Right lobe of liver (tissue), 6 donors: ENCODE measurements at places on chromosomes 7 and 10. TPM values are rescaled to one million over a fixed set of nuclear protein-coding genes. Genes with fewer than 3 reads are reported as not detected.

- no peak overlapping the region for H3K27ac ChIP-seq
- DNase-seq, result no peak
- H3K36me3 ChIP-seq, result no peaks in the 10 kb centered on the region
- H3K4me1 ChIP-seq, result peaks cover 29% of the 10 kb centered on the region
- H3K4me3 ChIP-seq, result no peak overlapping the region
These were observed 17.3 kb downstream of the MLXIPL start for GRCh38 chr7:73606801-73607691.

The MGAM2 gene
- 4.4 TPM for total RNA-seq

GRCh38 chr10:71501402-71501801 lies 104.7 kb downstream of the CDH23 start:
- no peak overlapping the region for H3K4me3 ChIP-seq
- no peaks in the 10 kb centered on the region for H3K4me1 ChIP-seq
- DNase-seq, result no peak
- H3K36me3 ChIP-seq, result no peaks in the 10 kb centered on the region

DNA sequence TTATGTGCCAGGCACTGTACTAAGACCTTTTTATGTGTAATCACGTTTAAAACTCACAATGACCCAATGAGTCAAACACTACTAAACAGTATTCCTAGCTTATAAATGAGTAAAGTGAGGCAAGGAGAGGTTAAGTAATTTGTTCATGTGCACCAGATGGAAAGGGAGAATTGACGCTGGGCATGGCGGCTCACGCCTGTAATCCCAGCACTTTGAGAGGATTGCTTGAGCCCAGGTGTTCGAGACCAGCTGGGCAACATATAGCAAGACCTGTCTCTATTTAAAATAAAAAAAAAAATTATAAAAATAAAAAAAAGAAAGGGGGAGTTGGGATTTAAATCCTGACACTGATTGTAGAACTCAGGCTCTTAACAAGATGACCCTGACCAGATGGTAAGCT lies 46.7 kb upstream of the DLG5 start:
- H3K27me3 ChIP-seq, result no peaks in the 10 kb centered on the region
- peaks cover 2% of the 10 kb centered on the region for H3K4me1 ChIP-seq

- DNase-seq, result no peak
- no peaks in the 10 kb centered on the region for H3K4me1 ChIP-seq
- no peak overlapping the region for H3K4me3 ChIP-seq
- H3K36me3 ChIP-seq, result no peaks in the 10 kb centered on the region
- H3K27ac ChIP-seq, result no peak overlapping the region
- no peaks in the 10 kb centered on the region for H3K27me3 ChIP-seq
These were observed 460.2 kb downstream of the GRM8 start for GRCh38 chr7:126792521-126792920.

- H3K27me3 ChIP-seq, result no peaks in the 10 kb centered on the region
- no peak overlapping the region for H3K27ac ChIP-seq
- no peak overlapping the region for H3K4me3 ChIP-seq
- DNase-seq, result no peak
These were observed 29.5 kb downstream of the LRRC17 start for GRCh38 chr7:102942181-102942866.

DNA sequence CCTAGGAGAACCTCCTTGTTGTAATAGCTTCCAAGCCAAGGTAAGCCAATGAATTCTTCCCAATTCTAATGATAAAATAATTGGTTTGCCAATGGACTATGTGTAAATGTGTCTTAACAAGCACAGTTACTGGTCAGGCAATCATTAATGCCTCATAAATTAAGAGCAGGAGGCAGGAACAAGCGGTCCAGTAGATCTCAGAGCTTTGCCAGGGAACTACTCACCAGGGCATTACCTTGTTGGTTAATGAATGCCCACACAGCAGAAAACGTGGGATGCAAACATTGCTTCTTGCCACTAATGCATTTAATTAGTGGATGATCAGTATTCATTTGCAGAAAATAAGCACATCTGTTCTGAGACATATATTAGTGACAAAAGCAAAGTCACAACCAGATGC lies 26.7 kb upstream of the ZNF800 start:
- H3K27ac ChIP-seq, result no peak overlapping the region
- no peak for DNase-seq
- no peaks in the 10 kb centered on the region for H3K4me1 ChIP-seq
- no peaks in the 10 kb centered on the region for H3K36me3 ChIP-seq
- H3K4me3 ChIP-seq, result no peak overlapping the region

The SPAM1 gene
- not detected for total RNA-seq

The MKI67 gene
- total RNA-seq, result 0.68 TPM

GRCh38 chr10:86376852-86377796 lies 10.5 kb upstream of the GRID1 start:
- H3K27ac ChIP-seq, result no peak overlapping the region
- peak; percentile 80 for DNase-seq
- H3K4me3 ChIP-seq, result no peak overlapping the region
- H3K36me3 ChIP-seq, result no peaks in the 10 kb centered on the region

GRCh38 chr10:77795426-77796055 lies 131.0 kb downstream of the DLG5 start:
- no peak overlapping the region for H3K4me3 ChIP-seq
- H3K27me3 ChIP-seq, result no peaks in the 10 kb centered on the region
- no peak for DNase-seq
- no peak overlapping the region for H3K27ac ChIP-seq

The SLC26A5 gene
- total RNA-seq, result 0.31 TPM

DNA sequence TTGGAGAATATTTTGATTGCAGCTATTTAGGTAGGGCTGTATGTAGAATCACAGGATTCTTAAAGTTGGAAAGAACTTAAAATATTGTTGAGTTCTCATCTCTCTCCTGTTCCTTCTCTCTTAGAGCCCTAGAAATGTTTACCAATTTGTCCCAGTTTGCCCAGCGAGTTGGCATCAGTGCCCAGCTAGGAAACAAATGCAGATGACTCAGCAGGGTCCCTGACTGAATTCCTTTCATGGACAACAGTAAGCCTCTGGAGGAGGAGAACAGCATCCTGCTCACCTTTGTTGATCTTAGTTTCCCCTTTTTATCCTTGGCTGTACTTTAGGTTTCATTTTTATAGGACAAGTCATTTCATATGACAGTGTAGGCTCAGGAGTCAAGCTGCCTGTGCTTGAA lies 89.3 kb downstream of the SEC23IP start:
- H3K27me3 ChIP-seq, result no peaks in the 10 kb centered on the region
- no peaks in the 10 kb centered on the region for H3K36me3 ChIP-seq
- H3K27ac ChIP-seq, result no peak overlapping the region
- H3K4me3 ChIP-seq, result no peak overlapping the region

DNA sequence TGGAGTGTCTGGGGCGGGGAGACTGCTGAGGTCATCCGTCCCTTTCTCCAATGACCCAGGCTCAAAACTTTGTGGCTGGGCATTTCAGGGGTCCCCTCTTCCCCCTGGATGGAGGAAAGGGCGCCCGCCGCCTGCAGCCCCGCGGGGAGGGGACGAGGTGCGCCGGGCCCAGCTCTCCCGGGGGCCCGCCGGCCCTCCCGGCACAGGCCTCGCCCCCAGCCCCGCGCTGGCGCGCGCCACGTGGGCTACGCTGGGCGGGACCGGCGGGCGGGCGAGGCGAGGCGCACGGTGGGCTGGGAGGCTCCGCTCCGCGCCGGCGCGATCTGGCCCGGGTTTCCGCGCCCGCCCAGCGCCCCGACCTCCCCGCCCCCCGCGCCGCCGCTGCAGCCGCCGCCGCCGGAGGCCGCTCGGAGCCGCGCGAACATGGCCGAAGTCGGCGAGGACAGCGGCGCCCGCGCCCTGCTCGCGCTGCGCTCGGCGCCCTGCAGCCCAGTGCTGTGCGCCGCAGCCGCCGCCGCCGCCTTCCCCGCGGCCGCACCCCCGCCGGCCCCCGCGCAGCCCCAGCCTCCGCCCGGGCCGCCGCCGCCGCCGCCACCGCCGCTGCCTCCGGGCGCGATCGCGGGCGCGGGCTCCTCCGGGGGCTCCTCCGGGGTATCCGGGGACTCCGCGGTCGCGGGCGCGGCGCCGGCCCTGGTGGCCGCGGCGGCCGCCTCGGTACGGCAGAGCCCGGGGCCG lies at the start of gene FOXK1:
TSS of gene FOXK1 (plus strand) at position 410 of the 735 bp plus-strand sequence. CDS start at position 424, 14 bp downstream.
- H3K36me3 ChIP-seq, result no peaks in the 10 kb centered on the region
- no peaks in the 10 kb centered on the region for H3K4me1 ChIP-seq
- peak within 1 kb of the TSS; percentile 75 for H3K27ac ChIP-seq
- peak within 1 kb of the TSS; percentile 82 for H3K4me3 ChIP-seq
- H3K27me3 ChIP-seq, result no peaks in the 10 kb centered on the region

- no peaks in the 10 kb centered on the region for H3K4me1 ChIP-seq
- no peaks in the 10 kb centered on the region for H3K36me3 ChIP-seq
- no peak for DNase-seq
- H3K27ac ChIP-seq, result no peak overlapping the region
- H3K27me3 ChIP-seq, result no peaks in the 10 kb centered on the region
These were observed 288.4 kb downstream of the SNX13 start for GRCh38 chr7:17651863-17652385.

The ARHGEF35 gene
- total RNA-seq, result 4.8 TPM

- H3K27ac ChIP-seq, result no peak overlapping the region
- no peaks in the 10 kb centered on the region for H3K4me1 ChIP-seq
- no peak overlapping the region for H3K4me3 ChIP-seq
- no peaks in the 10 kb centered on the region for H3K36me3 ChIP-seq
- H3K27me3 ChIP-seq, result no peaks in the 10 kb centered on the region
- no peak for DNase-seq
These were observed 483.1 kb upstream of the NRP1 start for GRCh38 chr10:33817605-33818004.

The FGL2 gene
- 7.5 TPM for total RNA-seq

GRCh38 chr10:24723386-24723787 lies 300 bp downstream of the ARHGAP21 start:
- peaks cover 35% of the 10 kb centered on the region for H3K4me1 ChIP-seq
- no peaks in the 10 kb centered on the region for H3K27me3 ChIP-seq
- no peak for DNase-seq
- H3K4me3 ChIP-seq, result peak overlapping the region; percentile 80
- peak overlapping the region; percentile 96 for H3K27ac ChIP-seq

The FBXL13 gene
- not detected for total RNA-seq

GRCh38 chr7:130409712-130410072 lies 29.4 kb downstream of the CPA1 start:
- no peaks in the 10 kb centered on the region for H3K4me1 ChIP-seq
- no peaks in the 10 kb centered on the region for H3K27me3 ChIP-seq
- H3K27ac ChIP-seq, result no peak overlapping the region
- no peak for DNase-seq
- no peak overlapping the region for H3K4me3 ChIP-seq

DNA sequence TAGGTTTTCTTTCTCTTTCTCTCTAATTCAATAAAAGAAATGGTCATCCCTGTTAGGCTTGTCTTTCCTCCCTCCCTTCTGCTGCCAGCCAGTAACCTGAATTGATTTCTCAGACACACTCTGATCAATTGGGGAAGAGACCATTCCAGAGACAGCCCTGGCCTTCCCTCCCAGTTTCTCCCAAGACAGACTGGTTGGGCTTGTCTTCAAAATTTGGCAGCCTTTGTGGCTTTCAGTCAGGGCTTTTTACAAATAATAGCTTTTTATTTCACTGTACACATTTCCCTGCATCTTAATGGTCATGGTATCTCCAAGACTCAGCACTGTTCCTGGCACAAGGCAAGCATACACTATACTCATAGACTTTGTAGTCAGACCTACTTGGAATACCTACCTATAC lies 33.9 kb downstream of the BCAP29 start:
- H3K4me1 ChIP-seq, result no peaks in the 10 kb centered on the region
- no peak for DNase-seq
- no peak overlapping the region for H3K27ac ChIP-seq

DNA sequence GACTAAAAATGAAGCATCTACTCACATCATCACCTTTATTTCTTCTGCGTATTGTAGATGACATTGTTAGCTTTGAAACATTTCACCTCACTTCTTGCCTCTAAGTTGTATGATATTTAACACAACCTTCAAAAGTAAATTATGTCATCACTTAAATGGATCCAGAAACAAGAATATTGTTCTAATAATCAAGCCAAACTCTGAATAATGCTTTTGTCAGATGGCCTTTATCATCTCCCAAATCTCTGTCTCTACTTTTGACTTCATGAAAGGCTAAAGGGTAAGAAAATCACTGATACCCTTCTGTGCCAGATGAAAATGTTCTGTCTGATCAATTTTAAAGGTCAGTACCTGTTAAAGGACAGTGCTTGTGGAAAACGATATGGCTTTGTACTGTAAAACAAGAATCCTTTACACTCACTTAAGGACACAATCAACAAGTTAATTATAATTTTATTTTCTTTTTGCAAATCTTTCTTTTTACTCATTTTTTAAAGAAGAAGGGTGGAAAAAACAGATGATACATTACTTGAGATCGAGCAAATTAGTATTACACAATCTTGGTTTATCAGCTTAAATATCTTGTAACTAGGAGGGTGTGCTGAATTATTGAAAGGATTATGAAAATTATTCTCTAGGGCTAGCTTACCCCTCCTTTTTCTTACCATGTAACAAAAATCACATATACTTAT lies 309.4 kb upstream of the IGFBP3 start:
- no peak for DNase-seq
- H3K27me3 ChIP-seq, result no peaks in the 10 kb centered on the region
- no peak overlapping the region for H3K27ac ChIP-seq
- no peaks in the 10 kb centered on the region for H3K4me1 ChIP-seq

- no peak overlapping the region for H3K4me3 ChIP-seq
- no peak overlapping the region for H3K27ac ChIP-seq
- no peaks in the 10 kb centered on the region for H3K27me3 ChIP-seq
- no peak for DNase-seq
These were observed 41.2 kb downstream of the CHCHD3 start for GRCh38 chr7:133040674-133041073.

DNA sequence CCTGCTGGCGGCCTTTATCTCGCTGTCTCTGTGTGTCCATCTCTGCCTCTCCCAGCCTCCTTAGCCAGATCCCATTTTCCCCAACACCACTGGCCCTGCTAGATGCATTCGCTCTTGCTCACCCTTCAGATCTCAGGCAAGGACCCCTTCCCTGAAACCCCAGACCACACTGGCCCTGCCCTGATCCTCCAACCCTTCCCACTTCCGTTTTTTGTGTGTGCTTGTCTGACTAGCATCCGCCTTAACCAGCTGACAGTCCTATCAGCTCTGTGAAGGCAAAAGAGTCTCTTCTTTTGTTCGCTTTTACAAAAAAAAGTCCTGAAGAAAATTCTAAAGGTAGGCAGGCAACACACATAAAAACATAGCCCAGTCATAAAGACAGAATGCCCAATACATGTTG lies 28.7 kb downstream of the CHST15 start:
- H3K27me3 ChIP-seq, result no peaks in the 10 kb centered on the region
- peaks cover 26% of the 10 kb centered on the region for H3K4me1 ChIP-seq
- peak overlapping the region; percentile 47 for H3K27ac ChIP-seq
- no peak overlapping the region for H3K4me3 ChIP-seq

- no peak overlapping the region for H3K27ac ChIP-seq
- H3K4me3 ChIP-seq, result no peak overlapping the region
- H3K4me1 ChIP-seq, result no peaks in the 10 kb centered on the region
- H3K36me3 ChIP-seq, result no peaks in the 10 kb centered on the region
- H3K27me3 ChIP-seq, result no peaks in the 10 kb centered on the region
These were observed 42.8 kb upstream of the MKLN1 start for GRCh38 chr7:131284702-131285419.

GRCh38 chr10:82505009-82505408 lies 630.0 kb downstream of the NRG3 start:
- no peaks in the 10 kb centered on the region for H3K36me3 ChIP-seq
- H3K27me3 ChIP-seq, result no peaks in the 10 kb centered on the region
- no peak for DNase-seq
- H3K4me1 ChIP-seq, result no peaks in the 10 kb centered on the region
- no peak overlapping the region for H3K27ac ChIP-seq

The TMEM213 gene
- total RNA-seq, result not detected

The EGR2 gene
- total RNA-seq, result not detected

The AGMO gene
- 58.9 TPM for total RNA-seq

- no peaks in the 10 kb centered on the region for H3K27me3 ChIP-seq
- no peaks in the 10 kb centered on the region for H3K4me1 ChIP-seq
- DNase-seq, result no peak
- no peak overlapping the region for H3K27ac ChIP-seq
- no peaks in the 10 kb centered on the region for H3K36me3 ChIP-seq
- no peak overlapping the region for H3K4me3 ChIP-seq
These were observed 866.5 kb upstream of the GHITM start for GRCh38 chr10:83272666-83273434.
